CD8-positive, alpha-beta memory T cell (primary cell): ENCODE measurements at places on chromosomes 2 and 18. TPM values are rescaled to one million over a fixed set of nuclear protein-coding genes. Genes with fewer than 3 reads are reported as not detected.

Gene MAPRE2
- 38.5 TPM for total RNA-seq

Gene RGPD4
- total RNA-seq: 0.72 TPM

- no peak for DNase-seq
These were observed 20.4 kb downstream of the PKP4 start for GRCh38 chr2:158477202-158477601.

- DNase-seq: no peak
These were observed 190.1 kb upstream of the SLC35G4 start for GRCh38 chr18:11419338-11419737.

- no peak for DNase-seq
These were observed 325.2 kb downstream of the DYSF start for GRCh38 chr2:71778514-71778913.
